ENCODE measurements at places on chromosomes 6 and 20.

- DNase-seq = no peak
Measured at GRCh38 chr20:47672166-47672565, 113.1 kb downstream of the SULF2 start.

GRCh38 chr20:48668451-48668946, 159.3 kb downstream of the PREX1 start:
- no peak for DNase-seq

GRCh38 chr6:12328701-12329100, 38.5 kb downstream of the EDN1 start:
- no peak for DNase-seq

DNA sequence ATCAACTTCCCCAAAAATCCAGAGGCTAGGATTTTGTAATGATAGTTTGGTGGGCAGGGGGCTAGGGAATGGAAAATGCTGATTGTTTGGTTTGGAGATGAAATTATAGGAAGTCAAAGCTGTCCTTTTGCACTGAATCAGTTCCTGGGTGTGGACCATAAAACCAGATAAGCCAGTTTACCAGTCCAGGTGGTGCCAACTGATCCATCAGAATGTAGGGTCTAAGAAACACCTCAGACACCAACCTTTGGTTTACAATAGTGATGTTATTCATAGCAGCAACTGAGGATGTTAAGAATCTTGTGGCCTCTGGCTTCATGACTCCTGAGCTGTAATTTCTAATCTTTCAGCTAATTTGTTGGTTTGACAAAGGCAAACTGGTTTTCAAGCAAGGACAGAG, 496.6 kb upstream of the EPHA7 start:
- no peak for DNase-seq

DNA sequence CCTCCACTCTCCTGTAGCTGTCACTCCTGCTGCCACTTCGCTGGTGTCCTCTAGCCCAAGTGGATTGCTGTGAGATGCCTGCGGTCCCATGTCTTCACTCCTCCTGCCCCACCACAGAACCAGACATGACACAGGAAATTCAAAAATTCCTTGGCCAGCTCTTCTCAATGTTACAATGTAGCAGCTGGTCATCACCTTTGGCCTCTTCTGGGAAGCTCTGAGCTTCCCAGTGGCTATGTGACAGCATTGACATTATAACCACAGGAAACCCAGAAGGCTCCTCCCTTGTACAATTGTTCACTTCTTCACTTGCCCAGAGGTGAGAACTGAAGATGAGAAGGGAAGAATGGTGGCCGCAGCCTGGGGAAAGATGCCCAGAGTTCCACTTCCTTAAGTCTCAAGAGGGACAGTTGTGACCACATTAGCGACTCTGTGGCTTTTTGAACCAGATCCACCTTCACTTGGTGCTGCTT, 76.1 kb upstream of the NAA20 start:
- no peak for DNase-seq

All from prostate gland (tissue), 2 donors.